ENCODE measurements at places on chromosomes 5 and 9.

DNA sequence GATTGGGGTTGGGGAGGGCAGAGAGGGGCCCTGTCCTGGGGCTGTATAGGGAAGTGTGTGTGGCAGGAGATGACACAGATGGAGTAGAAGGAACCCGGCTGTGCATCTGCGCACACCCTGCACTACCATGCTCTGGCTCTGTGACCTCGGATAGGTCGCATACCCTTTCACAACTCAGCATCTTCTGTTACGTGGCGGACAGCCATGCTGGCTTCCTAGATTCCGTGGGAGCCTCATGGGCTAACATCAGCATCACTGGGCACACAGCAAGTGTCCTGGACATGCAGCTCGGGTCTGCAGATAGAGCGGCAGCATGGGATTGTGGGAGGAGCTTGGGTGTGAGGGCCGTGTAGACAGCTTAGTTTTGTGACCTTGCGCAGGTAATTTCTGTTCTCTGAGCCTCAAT is 9.2 kb downstream of the ARPC5L start:
- DNase-seq = no peak

GRCh38 chr9:97510797-97511654 is 9.6 kb downstream of the TMOD1 start:
- no peak for DNase-seq

GRCh38 chr5:176407456-176408251 is 8.7 kb downstream of the CLTB start:
- DNase-seq = no peak

GRCh38 chr5:151673421-151673820 is 13.3 kb downstream of the SPARC start:
- no peak for DNase-seq

DNA sequence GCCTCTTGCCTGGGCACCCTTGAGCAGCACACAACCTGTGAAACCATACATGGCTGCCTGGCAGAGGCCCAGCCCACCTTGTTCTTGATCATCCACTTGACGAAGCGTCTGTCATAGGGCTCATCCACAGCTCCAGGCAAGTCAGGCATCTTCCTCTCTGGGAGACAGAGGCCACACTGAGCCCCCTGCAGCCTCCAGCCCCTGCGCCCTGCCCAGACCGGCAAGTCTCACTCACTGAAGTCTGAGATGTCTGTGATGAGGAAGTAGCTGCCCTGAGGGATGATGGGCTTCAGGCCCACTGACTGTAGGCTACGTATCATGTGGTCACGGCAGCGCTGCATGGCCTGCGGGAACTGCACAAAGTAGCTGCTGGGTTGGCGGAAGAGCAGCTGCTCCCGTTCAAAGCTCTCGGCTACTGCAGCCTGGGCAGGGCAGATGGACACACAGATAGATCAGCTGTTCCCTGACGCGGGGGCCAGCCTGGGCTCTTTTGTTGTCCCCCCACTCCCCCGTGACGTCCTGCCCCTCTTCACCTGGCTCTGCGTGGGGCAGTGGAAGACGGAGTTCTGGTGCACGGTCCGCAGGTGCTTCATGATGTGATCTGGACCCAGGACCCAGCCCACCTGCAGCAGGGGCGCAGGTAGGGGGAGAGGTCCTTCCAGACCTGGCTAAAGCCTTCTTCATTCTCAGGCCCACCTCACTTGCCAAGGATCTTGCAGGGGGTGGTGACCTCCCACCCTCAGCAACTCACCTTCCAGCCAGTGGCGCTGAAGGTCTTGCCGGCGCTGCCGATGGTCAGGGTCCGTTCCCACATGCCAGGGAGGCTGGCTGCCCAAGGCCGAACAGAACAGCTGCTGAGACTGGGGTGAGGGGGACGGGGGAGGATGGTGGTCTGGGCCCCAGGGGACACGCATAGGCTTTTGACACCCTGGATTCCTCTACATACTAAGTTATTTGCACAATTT is 5.9 kb upstream of the SPOUT1 start:
- DNase-seq = peak; percentile 53

DNA sequence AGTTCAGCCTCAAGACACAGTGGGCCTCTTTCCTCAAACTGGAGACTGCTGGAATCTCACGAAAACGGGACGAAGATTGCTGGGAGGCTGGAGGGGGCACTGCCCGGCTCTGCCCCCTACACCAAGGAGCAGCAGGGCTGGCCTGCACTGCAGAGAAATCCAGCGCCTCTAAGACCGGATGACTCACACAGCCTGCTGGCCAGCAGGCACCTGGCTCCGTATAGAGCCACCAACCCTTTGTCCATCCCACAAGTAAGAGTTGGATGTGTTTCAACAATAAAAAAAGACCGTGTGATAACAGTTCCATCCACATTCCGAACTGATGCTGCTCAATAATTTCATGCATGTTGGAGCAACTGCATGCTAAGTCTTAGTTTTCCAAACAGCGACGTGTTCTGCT is 11.5 kb downstream of the CCDC127 start:
- no peak for DNase-seq

DNA sequence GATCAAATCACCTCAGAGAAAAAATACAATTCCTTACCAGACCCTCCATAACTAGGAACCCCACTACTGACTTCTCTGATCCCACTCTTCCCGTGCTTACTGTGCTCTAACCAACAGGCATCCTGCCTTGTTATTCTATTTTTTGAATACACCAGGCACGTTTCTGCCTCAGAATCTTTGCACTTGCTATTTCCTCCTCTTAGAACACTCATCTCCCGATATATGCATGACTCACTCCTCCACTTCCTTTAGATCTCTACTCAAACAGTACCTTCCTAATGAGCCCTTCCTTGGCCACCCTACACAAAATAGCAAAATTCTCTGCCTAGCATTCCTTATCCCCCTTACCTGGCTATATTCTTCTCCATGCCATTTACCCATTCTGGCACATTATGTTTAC is 43.9 kb downstream of the MAPKAP1 start:
- no peak for DNase-seq

DNA sequence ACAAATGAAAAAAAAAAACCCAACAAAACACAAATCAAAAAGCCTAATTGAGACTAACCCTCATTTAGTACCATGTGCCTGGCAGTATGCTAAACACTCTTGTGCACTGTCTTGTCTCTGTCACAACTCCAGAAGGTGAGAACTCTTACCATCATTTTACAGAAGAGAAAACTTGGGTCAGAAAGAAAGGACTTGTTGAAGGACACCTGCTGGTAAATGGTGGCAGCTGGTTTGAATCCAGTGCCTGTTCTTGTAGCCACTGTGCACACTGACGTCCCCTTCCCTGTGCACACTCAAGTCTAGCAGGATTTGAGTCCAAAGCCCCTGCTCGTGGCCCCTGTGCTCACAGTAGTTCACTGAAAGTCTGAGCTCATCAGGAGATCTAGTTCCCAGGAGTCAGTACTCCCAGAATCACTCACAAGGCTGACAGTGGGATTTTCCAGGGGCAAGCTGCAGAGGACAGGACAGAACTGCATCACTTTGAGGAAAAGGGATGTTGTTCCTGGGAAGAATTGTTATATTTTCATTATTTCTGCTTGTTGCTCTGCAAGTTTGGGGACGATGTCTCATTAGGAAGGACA is 43.0 kb upstream of the HSD17B4 start:
- no peak for DNase-seq

DNA sequence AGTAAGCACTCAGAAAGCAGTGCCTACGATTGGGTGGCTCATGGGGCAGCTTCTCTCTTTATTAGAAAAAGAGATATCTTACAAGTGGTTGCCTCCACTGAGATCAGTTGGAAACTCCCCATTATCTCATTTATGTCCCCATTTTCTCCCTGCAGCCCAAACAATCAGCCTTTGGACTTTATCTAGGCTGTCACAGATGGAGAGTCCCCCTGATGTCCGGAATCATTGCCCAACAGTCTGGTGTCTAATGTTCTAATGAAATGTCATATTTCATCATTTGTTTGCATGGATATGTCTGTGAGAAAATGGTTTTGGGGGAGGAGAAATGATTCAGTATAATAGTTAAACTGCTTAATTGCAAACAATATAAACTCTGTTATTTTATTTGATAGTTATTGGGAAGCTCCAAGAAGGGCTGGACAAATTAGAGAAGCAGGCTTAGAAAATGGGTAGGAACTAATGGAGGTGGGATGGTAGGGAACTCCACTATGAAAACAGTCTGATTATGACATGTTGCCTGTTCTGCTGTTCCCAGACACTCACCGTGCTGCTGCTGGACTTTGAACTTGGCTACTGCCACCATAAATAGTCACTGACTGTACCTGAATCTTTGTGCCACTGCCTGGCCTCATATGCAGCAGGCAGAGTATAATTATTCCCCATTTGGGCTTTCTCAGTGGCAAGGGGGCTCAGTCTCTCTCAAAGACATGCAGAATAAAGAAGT is 38.3 kb upstream of the SMAD5 start:
- DNase-seq = no peak

- no peak for DNase-seq
These were observed 53.6 kb upstream of the FST start for GRCh38 chr5:53426878-53427277.

DNA sequence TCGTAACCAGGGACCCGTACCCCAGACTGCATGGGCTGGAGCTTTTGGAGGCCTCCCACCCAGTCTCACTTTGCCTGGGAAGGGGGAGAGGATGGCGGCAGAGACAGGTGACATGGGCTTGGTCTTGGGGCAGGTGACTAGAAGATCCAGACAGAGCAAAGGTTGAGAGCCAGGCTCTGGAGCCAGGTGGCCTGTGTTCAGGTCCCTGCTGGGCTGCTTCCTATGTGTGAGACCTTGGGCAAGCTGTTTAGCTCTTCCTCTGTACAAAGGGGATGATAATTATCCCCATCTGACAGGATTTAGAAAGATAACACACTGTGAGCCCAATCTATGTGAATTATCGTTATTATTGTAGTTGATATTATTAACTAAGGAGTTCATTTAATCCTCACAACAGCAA is 16.1 kb upstream of the NDST1 start:
- DNase-seq = no peak

DNA sequence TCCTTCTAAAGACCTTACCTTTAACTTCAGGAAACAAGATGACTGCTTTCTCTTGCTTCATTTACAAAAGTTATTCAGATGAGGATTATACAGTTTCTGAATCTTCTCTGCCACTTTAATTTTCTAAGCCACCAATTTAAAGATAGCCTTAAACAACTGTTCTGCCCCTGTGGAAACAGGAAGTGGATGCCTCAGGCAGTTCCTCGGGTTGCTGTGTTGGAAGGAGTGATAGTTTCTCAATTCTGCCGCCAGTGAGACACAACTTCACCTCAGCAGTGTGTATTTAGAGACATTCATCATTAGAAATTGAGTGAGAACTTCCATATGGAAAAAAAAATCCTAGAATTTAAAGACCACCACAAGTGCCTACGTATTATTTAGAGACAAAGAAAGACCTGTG is 475.1 kb upstream of the WWC1 start:
- no peak for DNase-seq

DNA sequence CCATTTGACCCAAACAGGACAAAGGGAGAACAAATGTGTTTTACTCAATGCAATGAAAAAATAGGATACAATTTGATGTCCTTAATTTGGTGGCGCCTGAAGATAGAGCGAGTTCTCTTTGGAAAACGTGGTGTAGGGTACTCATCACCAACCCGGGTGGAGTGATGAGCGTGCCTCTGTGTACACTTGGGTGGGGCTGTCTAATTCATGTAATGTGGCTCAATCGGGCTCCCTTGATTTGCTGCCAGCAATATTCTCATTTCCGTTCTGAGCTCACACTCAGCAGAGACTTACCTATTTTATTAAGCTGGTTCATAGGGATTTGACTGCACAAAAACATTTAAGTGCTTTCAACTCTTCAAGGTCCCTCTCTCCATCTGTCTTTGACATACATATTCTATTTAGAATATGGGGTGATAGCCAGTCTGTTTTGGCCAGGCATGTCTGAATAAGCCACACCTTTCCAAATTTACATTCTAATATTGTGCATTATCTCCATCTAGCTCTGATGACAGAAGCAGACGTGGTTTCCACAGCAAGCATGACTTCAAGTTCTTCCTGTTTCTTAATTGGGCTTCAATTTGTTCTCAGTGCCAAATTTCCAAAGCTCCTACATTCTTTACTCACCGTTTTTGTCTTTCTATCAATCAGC is 162.5 kb downstream of the IRX2 start:
- DNase-seq = no peak

DNA sequence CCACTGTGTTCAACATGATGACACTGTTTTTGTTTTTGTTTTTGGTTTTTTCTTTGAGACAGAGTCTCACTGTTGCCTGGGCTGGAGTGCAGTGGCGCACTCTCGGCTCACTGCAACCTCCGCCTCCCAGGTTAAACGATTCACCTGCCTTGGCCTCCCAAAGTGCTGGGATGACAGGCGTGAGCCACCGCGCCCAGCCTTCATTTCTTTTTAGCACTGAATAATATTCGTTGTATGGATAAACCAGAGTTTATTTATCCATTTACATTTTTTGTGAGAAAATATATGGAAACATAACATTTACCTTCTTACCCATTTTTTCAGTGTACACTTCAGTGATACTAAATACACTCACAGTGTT is 4.2 kb downstream of the CARD19 start:
- no peak for DNase-seq

DNA sequence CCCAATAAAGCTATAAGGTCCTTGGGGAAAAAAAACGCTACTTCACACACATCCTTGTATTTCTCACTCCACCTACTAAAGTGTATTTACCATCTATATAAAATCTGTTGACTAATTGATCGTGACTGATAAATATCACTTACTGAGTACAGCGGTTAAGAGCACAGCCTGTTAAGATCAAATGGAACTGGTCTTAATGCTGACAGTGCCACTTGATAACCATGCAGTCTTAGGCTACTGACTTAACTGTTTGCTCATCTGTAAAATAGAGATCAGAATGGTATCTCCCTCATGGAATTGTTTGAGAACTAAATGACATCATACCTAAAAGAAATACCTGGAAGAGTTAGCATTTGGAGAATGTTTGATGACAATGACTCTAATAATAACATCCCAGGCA is 67.5 kb downstream of the ZFAND5 start:
- DNase-seq = no peak

DNA sequence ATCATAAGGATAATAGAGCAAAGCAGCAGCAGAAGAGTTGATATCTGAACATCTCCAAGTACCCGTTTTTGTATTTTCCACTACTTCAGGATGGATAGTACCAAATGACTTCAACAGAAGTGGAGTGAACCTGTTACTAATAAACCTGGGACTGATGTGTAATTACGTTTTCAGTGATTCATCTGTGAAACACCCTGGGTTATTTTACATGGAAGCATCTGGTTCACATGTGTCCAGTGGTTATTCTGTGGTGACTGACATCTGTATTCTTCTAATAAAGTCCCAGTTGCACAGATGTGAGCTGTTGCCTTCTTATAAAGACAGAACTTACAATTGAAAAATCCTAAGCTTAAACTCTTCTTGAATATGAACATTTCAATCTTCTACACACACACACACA is 139.7 kb upstream of the VCAN start:
- no peak for DNase-seq

GRCh38 chr5:67124556-67124955 is 72.0 kb downstream of the CD180 start:
- no peak for DNase-seq

GRCh38 chr5:75701856-75702255 is 15.4 kb downstream of the POC5 start:
- no peak for DNase-seq

- DNase-seq = peak; percentile 75
These were observed 17.8 kb upstream of the SLC25A51 start for GRCh38 chr9:37921546-37922300.

- DNase-seq = no peak
These were observed 20.8 kb upstream of the ADRB2 start for GRCh38 chr5:148805326-148806290.

Data from upper lobe of left lung (tissue), 6 donors.